NCI-H146 (cell line): ENCODE measurements at places on chromosomes 1 and 21.

DNA sequence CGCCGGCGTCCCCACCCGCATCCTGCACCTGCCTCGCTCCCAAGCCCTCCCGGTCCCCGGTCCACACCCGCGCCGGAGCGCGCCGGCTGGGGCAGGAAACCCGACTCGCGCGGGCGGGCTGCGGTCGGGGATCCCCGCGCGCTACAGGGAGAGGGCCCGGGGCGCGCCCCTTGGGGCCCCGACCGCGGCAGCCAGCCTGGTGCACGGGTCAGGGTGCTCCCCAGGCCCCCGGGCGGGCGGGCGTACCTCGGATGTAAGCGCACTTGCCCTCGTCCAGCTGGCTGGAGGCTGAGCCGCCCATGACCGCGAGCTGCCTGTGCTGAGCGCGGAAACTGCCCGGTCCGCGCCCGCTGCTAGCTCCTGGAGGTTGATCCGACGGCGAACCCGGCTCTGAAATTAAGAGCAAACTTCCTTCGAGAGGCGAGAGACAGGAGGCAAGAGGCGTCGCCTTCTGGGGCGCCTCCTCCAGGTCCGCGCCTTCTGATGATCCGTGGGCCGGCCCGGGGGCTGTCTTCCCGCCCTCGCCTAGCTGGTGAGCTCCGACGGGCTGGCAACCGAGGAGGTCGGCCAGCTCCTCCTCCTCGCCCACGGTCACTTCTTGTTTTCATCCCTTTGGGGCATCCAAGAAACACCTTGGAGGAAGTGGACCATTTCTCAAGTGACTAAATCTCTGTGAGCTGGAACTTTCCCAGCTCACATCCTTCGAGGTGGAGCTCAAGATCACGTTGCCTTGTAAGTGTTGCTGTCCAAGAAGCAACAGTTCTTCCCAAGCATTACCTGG lies at the start of gene NIBAN1:
Gene NIBAN1 (minus strand): TSS at position 453 of the 781 bp plus-strand sequence. CDS start 152 bp downstream, at position 301.
- DNase-seq, result peak; percentile 51

- no peak for DNase-seq
Measured at GRCh38 chr1:65245295-65245694, 64.0 kb upstream of the DNAJC6 start.

DNA sequence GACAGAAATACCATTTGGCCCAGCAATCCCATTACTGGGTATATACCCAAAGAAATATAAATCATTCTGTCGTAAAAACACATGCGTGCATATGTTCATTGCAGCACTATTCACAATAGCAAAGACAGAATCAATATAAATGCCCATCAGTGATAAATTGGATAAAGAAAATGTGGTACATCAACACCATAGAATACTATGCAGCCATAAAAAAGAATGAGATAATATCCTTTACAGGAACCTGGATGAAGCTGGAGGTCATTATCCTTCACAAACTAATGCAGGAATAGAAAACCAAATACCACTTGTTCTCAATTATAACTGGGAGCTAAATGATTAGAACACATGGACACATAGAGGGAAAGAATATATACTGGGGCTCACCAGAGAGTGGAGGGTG lies 109.6 kb upstream of the SLC35F3 start:
- DNase-seq, result no peak

DNA sequence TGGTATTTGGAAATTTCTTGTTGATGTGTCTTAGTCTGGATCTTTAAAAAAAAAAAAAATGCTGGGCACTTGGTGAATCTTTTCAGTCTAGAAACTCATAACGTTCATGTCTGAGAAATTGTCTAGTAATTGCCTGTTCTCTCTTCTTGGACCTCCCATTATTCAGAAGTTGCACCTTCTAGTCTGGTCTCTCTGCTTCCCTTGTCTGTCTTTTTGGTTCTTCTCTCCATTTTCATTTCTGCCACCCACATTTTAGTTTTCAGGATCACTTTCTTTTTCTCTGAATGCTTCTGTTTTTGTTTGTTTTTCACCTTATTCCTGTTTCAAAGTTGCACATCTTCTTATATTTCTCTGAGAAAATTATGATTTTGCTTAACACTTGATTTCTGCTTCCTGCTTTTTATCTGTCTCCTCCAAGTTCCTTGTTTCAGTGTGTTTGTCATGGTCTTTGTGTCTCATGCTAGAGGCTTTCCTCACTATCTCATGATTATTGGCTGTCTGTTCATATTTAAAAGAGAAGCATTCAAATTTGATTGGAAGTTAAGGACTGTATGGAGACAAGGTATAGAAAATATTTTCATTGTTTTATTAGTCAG lies 21.3 kb downstream of the BACE2 start:
- DNase-seq, result no peak

GRCh38 chr1:97101509-97101908 lies 379.9 kb downstream of the PTBP2 start:
- no peak for DNase-seq

DNA sequence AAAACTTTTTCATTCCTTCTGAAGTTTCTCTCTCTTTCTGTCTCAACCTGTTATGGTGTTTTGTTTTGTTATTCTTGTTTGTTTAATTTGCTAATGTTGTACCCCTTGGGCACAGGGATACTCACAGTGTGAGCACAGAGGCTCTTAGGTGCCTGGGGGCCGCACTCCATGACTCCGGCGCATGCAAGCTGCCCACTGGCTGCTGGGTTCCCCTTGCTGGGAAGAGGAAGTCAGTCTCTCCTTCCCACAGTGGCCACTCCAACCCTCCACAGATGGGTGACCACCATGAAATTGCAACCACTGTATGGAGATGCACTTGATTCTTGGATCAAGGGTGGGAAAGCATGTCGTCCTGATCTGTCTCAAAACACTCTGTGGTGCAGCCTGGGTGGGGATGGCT lies 4.6 kb upstream of the CD1A start:
- DNase-seq, result no peak

DNA sequence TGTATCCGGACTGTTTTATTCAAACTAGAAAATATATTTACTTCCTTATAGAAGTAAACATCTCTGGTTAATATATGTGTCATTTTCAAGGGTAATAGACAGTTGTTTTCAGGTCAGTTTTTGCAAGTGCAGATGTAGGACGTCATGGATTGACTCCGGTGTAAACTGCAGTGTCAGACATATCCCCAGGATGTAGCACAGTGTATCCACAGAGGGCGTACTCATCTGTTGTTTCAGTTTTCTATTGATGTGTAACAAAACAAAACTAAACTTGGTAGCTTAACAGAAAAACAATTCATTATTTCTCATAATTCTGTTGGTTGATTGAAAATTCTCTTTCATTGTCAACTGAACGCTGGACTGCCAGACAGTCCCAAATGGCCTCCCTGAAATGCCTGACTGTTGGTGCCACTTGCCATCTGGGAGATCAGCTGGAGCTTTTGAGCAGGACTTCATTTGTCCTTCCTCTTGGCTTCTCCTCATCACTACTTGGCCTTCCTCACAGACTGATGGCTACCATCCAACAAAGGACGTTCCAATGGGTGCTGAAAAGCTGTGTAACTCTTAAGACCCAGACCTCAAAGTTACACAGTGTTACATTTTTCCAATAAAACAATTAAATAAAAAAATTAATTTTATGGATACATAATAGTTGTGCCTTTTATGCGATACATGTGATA lies 181.6 kb downstream of the NCAM2 start:
- no peak for DNase-seq

- DNase-seq, result peak; percentile 18
Measured at GRCh38 chr1:184035719-184036516, 1.6 kb downstream of the COLGALT2 start.

- no peak for DNase-seq
Measured at GRCh38 chr1:63274371-63274770, 48.0 kb upstream of the FOXD3 start.

DNA sequence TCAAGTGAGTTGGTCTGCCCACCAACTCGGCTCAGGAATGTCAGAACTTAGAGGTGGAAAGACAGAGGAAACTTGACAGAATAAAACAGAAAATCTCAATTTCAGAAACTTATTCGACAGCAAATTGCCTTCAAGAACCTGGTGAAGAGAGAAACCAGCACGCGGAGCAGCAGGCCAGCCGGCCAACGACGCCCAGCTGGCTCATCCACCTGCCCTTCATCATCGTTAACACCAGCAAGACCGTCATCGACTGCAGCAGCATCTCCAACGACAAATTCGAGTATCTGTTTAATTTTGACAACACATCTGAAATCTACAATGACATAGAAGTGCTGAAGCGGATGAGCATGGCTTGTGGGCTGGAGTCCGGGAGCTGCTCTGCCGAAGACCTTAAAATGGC lies 350.8 kb upstream of the CAMK1G start:
- no peak for DNase-seq

- peak; percentile 44 for DNase-seq
Measured at GRCh38 chr1:101025283-101025656, 314 bp downstream of the DPH5 start.

GRCh38 chr1:59375321-59376220 lies 78.7 kb downstream of the FGGY start:
- no peak for DNase-seq
